Dorsolateral prefrontal cortex (tissue), 122 donors: ENCODE measurements at places on chromosomes 13 and 19.

- no peak for DNase-seq
Measured at GRCh38 chr19:20313894-20314293, 146.9 kb downstream of the ZNF486 start.

DNA sequence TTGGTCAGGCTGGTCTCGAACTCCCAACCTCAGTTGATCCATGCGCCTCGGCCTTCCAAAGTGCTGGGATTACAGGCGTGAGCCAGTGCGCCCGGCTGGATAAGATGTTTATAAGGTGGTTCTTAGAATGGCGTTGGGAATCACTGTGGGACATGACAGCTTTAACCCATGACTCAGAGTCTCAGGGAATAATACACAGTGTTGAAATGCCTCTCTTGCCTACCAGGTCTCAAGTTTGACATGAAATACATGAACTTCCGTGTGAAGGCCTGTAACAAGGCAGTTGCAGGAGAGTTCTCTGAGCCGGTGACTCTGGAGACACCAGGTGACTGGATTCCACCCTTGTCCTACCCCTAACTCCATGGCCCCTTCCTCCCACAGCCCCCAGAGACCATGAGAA is 12.6 kb downstream of the FSD1 start:
- no peak for DNase-seq

GRCh38 chr13:52749419-52749818 is 9.8 kb upstream of the CNMD start:
- DNase-seq, result no peak

DNA sequence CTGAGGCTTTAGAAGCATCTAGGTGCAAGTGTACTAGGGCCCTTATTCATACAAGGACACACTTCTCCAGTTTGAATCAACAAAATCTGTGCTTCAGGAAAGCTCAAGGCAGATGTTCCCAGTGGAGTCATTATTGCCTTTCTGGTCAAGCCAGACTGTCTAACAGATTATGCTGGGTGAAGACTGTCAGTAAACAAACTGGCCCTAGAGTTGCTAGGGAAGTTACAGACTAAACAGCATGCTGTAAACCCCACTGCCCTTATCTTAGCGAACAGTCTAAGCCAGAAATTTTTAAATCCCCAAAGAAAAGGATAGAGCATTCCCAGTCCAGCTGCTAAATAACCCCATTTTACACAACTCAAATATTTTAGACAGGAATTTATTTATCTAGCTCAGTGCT is 1701.3 kb upstream of the PRR20A start:
- no peak for DNase-seq

DNA sequence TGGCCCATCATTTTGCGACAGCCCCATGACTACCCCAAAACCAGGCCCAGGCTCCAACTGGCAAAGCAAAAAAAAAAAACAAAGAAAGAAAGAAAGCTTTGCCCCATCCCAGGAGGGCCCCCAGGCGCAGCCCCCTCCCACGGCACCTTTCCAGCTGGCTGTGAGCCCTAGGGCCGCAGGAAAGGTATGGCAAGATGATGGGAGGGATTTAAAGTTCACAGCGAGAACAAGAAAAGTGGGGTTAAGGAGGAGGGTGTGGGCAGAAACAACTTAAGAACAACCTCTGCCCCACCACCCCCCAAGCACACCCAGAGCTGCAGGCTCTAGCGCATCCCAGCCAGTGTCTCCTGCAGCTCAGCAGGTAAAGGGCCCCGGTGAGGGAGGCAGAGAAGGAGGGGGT is at the start of gene CYP2F1:
TSS of gene CYP2F1 (plus strand) at position 301 of the 400 bp plus-strand sequence. CDS start 1,757 bp downstream, outside the sequence.
- DNase-seq, result no peak

DNA sequence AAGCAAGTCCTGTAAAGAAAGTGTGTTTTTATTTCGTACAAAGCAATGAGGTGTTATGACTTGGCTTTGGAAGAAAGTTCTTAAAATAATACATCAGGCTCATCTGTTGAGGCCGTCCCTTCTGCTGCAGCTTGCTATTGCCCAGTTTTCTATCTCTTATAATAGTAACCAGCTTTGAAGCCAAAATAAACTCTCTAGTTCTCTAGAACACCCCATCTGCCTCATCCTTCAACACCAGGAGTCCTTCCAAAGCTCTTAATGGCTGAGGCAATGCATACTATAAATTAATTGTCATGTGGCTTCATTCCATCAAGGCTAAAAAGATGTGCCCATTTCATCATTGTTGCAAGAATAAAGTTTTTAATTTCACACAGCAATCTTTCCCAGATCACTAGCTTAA is 49.4 kb upstream of the IPO5 start:
- no peak for DNase-seq

DNA sequence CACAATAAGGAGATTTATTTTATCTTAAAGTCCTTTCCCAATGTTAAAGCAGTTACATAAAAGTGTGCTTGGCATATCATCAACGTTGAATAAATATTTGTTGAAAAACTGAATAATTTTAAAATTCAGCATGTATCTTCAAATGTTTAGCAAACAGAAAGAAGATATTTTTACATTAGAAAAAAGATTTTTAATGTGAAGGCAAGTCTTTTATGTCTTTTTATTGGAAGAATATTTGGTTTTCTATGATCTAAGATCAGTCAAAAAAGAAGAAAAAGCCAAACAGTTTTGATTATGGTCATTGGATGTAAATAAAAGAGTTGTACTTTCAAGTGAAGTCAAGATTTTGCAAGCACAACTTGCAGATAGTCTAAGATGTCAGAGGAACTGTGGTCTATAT is 397.4 kb downstream of the DACH1 start:
- DNase-seq, result no peak

GRCh38 chr19:38209671-38210457 is 14.2 kb downstream of the DPF1 start:
- DNase-seq, result peak; percentile 90

DNA sequence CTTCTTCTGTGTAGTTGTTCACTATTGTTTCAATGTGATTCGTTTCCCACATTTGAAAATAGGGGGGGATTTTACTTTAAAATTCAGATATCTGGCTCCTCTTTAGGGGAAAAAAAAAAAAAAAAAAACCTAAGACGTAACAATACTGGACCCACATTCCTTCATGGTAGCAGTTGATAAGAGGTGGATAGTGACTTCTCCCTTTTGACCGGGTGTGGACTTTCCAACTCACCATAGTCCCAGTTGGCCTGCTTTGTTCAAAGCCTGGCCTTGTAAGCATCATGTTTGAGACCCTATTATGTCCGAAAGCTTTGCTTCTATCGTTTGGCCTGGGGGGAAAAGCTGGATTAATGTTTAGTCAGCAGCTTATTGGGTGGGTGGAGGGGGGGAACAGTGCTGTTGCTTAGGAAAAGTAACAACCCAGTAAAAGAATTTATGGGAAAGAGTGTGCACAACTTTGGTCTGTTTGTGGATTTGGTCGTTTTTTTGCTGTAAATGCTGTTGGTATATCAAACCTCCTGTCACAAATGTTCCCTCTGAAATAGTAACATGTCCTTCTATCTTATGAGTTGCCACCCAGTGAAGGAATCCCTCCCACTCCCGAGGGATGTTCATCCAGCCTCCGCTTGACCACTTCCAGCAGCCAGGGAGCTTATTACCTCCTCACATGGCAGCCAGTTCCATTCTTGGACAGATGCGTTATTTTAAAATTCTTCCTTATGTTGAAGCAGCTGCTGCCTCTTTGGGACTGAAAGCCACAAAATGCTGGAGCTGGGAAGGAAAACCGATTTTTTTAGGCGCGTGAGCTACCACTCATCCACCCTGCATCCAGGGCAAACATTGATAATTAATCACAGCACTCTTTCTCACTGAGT is 10.4 kb downstream of the SAMD4B start:
- DNase-seq, result peak; percentile 73

- DNase-seq, result no peak
Measured at GRCh38 chr19:948842-949496, 23.1 kb downstream of the ARID3A start.
